Iris pigment epithelial cell (primary cell): ENCODE measurements at places on chromosomes 11 and 22.

GRCh38 chr11:126317756-126318573, 14.1 kb downstream of the DCPS start:
- peak; percentile 91 for DNase-seq

- no peak for DNase-seq
These were observed 283.1 kb downstream of the TENM4 start for GRCh38 chr11:79157738-79158137.

DNA sequence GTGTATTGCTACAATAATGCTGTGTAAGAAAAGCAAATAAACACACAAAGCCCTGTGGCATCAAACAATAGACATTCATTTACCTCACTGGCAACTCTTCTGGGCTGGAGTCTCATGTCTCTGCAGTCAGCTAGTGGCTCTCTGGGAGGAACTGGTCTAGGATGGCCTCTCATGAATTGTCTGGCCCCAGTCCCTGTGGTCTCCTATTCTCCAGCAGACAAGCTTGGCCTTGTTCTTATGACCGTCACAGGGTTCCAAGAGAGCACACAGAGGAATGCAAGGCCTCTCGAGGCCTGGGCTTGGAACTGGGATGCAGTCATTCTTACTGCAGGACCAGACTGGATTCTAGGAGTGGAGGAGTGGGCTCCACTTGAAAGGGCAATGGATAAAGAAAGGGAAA, 141.2 kb upstream of the NTM start:
- no peak for DNase-seq

DNA sequence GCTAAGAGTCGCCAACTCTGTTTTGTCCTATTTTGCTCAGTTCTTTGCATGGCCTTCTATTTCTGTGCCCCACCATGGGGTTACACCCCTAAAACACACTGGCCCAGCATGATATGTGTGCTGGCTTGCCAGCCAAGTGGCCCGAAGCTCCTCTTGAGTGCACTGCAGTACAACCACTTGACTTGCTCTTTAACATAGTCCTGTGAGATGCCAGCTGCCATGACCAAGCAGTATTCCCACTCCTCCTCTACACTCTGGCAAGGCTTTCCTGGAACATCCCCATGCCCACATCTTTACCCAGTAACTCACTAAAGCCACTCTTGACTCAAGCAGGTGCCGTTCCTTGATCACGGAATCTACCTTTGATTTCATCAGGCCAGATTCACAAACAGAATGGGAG, 102.9 kb upstream of the GAL start:
- no peak for DNase-seq

- DNase-seq = peak; percentile 15
These were observed 5.1 kb downstream of the MPZL3 start for GRCh38 chr11:118247041-118247440.

DNA sequence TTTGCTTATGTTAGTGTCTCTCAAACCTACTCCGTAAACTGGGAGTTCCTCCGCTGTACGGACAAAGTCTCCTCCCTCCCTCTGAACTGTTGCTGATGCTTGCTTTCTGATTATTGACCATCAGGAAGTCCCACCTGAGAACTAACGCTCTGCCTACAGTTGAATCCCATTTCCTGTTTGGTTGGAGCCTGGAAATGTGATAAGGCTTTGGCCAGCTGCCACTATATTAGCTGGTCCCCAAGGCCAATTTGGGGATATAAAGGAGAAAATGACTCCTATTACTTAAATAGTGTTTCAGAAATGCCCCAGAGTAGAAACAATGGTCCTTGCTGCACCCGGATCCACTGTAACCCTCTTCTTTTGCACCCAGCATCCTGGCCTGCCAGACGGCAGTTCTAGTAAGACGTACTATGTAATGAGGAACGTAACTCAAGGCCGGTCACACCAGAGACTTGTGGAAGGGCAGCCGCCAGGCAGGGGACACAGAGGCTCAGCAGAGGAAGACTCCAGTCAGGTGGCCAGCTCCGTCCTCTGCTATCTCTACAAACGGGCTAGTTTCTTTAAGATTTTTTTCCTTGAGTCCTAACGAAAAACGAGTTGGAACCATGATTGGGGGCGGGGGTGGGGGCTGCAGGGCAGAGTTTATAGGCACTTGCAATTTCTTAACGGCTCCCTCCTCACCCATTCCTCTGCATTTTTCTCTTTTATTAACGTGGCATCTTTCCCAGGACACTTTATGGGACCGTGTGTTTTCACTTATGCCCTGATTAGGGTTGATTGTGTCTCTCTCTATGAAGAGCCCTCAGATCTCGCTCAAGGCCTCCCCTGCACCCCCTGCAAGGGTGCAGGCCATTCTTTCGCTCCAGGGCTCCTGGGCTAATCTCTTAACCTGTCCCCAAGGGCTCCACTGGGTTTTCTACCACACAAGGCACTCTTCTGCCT, 72.8 kb upstream of the CDON start:
- no peak for DNase-seq

GRCh38 chr11:83007909-83008580, 63.7 kb downstream of the RAB30 start:
- DNase-seq = peak; percentile 45

DNA sequence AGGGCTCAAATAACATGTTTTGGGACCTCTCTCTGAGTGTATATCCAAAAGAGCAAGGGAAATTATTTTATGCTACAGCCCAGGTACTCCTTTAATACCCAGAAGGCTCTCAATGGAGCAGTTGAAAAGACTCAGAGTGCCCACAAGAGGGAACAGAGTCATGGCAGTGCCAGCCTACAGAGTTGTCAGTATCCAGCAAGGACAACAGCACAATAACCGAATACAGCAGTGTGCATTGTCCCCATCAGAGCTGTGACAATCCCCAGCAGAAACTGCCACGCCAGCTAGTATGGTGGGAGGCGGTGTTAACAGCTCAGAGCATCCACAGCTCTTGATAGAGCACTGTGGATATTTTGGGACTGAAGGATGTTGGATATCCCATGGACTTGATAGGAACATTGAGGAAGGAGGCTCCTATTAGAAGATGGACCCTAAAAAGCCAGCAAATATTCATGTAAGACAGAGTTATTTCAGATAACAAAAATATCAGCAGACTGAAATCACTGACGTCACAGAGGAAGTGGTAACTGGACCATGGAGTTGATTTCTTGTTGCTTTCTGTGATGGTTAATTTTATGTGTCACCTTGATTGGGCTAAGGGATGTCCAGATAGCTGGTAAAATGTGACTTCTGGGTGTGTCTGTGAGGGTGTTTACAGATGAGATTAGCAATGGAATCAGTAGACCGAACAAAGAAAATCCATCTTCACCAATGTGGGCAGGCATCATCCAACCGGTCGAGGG, 17.7 kb upstream of the PAFAH1B2 start:
- no peak for DNase-seq

DNA sequence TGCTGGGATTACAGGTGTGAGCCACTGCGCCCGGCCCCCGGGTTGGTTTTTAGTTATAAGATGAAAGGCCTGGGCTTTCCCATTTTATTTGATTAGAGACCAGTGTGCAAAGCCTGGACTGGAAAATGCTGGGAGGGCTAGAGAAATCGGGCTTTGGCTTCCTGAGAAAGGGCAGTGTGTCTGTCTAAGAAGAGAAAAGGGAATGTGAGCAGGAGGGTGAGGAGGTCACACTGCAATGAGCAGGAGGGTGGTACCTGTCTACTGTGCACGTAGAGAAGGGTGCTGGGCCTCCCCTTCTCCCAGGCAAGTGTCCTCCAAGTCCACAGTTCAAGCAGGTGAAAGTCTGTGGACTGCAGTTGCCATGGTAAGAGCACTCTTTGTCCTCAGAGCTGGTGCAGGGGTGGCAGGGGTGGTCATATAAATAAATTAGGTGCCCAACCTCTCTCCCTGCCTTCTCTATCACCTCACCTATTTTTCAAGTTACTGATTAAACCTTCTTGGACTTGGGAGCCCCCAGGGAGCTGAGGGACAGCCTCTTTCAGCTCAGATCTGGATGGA, 30.8 kb downstream of the SLC5A1 start:
- DNase-seq = no peak

- peak; percentile 28 for DNase-seq
These were observed 52.8 kb downstream of the CBL start for GRCh38 chr11:119258983-119259382.

DNA sequence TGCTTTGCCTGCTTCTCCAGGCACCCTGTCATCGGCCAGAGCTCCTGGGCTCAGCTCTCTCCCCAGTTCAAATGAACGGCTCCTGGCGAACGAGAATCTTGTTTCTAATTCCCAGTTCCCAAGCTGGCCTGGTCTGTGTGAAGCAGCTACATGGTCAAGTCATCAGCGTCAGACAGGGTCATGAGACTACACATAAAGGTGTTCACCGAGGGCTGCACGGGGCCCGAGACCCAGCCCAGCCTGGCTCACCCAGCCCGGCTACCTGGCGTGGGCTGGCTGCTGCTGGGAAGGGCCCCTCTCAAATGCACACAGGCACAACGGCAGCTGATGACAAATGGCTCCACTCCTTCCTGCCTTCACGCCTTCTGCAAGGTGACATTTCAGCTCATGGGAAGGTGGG, 14.6 kb upstream of the CELSR1 start:
- no peak for DNase-seq

DNA sequence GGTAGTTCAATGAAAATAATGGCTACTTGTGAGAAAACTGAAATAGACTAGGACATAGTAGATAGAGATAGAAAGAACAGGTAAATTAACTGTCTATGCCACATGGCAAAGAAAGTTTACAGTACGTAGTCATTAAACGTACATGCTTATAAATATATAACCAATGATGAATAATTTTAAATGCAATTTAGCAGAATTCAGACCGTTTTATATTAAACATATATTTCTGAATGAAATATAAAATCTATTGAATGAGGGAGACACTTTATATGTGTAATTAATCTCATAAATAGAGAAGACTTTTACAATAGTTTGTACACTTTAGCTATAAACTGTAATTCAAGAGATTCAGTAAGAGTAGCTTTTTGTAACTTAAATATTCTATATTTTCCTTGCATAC, 124.4 kb upstream of the VPREB1 start:
- DNase-seq = no peak

DNA sequence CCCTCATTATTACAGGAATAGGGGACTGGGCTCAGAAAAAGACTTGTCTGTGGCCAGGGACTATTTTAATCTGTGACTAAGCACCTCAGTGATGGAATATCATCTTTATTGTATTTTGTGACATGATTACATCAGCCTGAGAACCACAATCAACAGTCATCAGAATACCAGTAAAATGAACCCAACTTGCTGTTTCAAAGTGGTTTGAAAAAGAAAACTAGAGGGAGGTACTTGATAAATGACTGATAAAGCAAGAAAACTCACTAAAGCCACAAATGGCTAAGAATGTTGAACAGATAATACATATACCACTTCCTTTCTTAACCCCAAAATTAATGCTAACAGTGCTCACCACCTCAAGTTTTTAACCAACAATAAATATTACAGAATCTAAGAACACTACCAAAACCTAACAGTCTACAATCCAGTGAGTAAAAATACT, 155.7 kb downstream of the ATG16L2 start:
- DNase-seq = peak; percentile 89

DNA sequence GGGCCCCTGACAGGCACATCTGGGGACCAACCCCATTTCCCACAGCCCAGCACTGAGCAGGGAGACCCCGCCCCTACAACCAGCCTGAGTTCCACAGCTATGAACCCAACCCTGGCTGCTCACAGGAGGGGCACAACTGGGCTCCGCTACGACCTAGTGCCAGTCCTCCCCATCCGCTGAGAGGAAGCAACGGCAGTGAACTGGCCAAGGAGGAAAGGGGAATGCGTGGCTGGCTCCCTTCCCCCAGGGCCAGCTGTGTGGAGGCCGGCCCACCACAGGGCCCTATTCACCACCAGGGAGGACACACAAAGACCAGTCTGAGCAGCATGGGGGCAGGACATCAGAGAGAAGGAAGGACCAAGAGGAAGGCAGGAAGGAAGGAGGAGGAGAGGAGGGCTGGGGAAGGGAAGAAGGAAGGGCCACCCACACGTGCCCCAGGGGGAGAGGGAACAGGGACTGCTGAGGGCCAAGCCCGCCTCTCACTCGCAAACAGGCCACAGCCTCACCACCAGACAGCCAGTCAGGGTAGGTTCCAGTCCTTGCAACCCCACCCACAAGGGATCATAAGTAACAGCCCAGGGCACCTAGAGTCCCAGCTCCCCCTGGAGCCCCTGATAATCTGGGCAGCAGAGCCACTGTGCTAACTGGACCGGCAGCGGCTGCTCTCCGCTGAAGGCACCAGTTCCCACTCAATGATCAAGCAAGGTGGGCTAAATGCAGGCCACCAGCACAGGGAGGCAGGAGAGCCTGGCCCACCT, 8.5 kb upstream of the GAL3ST1 start:
- no peak for DNase-seq

DNA sequence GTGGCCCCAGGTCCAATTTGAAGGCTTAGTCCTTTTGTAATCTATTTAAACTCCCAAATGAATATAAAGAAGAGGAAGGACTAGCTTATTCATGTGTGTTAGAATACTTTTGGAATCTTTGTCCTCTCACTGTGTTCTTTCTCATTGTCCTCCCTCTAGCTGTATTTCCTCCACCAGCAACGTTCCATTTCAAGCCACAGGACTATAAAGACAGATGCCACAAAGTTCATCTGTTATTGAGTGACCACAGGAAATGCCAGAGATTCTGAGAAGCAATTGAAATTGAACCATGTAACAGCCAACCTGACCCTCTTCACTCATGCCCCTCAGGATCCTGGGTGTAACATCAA, 336.6 kb upstream of the API5 start:
- DNase-seq = no peak

GRCh38 chr22:29712119-29712518, 7.7 kb upstream of the CABP7 start:
- no peak for DNase-seq

- DNase-seq = no peak
These were observed 11.3 kb downstream of the P2RY6 start for GRCh38 chr11:73283276-73284000.
